Neural crest cell (in vitro differentiated cells): ENCODE measurements at places on chromosomes 7 and 10.

- H3K4me1 ChIP-seq = peaks cover 16% of the 10 kb centered on the region
- H3K36me3 ChIP-seq = peaks cover 13% of the 10 kb centered on the region
- H3K27ac ChIP-seq = no peak overlapping the region
- no peak overlapping the region for H3K4me3 ChIP-seq
These were observed 5.4 kb downstream of the HSPA14 start for GRCh38 chr10:14843327-14843988.

GRCh38 chr10:33129141-33129995, 171.3 kb upstream of the ITGB1 start:
- no peak for DNase-seq
- no peak overlapping the region for H3K27ac ChIP-seq
- H3K27me3 ChIP-seq = no peaks in the 10 kb centered on the region
- H3K36me3 ChIP-seq = no peaks in the 10 kb centered on the region
- H3K4me3 ChIP-seq = no peak overlapping the region

DNA sequence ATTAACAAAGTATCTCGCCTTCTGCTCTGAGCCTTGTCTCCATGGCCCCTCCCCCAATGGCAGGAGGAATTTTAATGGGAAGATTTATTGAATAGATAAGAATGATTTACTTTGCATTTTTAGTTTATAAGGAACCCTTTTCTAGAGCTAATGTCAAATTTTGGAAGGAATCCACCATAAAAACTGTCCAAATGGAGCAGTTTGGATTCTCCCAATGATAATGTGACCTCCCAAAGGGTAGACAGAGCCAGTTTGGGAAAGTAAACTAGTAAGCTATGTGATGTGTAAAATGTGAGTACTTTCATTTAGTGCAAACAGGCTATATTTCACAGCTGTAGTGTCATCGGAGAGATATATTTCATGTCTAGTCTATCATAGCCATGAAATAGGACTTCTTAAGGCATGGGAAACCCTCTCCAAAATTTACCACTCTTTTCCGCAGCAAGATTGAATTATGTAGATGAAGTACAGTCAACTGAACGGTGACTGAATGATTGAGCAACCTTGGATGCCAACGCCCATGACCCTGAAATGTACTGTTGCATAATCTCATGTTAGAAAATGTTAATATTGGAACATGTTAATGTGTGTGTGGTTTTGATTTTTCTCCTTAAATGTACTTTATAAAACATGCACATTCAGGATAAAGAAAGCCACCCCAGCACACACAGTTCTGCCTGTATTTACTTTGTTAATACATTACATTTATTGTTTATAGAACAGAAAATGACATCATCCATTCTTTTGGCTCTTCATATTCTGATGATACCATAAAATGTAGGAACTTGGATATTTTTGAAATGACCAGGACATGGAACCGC, 140.6 kb downstream of the NRP1 start:
- H3K27me3 ChIP-seq = no peaks in the 10 kb centered on the region
- no peak overlapping the region for H3K27ac ChIP-seq
- peaks cover 9% of the 10 kb centered on the region for H3K36me3 ChIP-seq
- peaks cover 65% of the 10 kb centered on the region for H3K4me1 ChIP-seq
- DNase-seq = no peak

DNA sequence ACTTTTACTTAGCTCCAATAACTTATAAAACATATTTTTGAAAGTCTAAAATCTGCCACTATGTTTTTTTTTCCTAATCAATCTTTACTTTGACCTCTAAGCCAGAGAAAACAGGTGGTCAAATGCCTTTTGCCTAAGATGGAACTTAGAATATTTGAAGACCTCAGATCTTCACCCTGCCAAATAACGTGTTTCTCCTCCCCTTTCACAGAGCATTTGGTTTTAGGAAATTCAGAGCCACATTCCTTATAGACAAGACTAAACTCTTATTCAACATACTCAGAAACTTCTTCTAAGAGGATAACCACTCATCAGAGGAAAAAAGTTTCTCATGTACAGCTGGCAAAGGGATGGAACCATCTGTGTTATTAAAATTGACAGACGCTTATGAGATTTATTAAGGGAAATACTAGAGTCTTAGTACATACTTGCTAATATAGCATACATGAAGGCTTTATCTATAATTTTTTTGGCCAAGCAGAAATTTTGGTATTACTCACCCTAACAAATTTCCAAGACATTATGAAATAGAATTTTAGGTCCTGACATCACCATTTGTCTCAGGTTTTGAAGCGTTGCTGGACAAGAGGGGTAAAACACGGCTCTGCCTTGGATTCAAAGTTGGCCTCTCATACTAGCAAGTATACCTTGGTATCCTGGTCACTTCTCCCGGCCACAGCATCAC, 2.6 kb upstream of the EGFR start:
- no peaks in the 10 kb centered on the region for H3K36me3 ChIP-seq
- no peak overlapping the region for H3K4me3 ChIP-seq
- no peaks in the 10 kb centered on the region for H3K4me1 ChIP-seq
- peaks cover 76% of the 10 kb centered on the region for H3K27me3 ChIP-seq
- H3K27ac ChIP-seq = no peak overlapping the region
- no peak for DNase-seq

DNA sequence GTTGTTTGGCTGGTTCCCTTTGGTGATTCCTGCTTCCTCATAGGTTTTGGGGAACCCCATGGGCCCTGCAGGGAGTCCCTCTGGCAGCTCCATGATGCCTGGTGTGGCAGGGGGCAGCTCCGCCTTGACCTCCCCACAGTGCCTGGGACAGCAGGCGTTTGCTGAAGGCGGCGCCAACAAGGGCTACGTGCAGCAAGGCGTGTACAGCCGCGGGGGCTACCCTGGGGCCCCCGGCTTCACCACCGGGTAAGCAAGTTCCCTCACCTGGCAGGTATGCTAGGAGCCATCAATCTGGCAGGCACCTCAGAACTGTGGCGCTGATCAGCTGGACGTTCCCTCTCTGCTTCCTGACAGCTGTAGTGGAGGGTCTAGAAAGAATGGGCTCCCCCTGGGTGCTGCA, 8.3 kb downstream of the ZMIZ2 start:
- no peaks in the 10 kb centered on the region for H3K36me3 ChIP-seq
- no peak overlapping the region for H3K4me3 ChIP-seq

DNA sequence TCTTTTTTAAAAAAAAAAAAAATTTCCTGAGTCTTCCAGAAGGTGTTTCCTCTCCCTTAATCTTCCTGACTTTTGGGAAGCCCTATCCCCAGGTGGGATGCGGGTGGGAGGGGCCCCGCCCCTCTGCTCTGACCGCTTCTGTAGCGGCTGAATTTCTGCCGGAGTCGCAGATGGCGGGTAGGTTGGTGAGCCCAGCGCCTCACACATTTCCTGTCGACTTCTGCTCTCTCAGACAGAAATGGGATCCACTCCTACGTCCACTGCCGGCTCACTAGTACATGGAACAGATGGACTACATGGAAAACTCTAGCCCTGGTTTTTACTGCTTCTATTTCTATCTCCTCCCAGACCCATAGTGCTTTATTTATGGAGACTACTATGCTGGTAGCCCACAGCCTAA, 90.9 kb downstream of the NEUROD6 start:
- no peak overlapping the region for H3K4me3 ChIP-seq
- peaks cover 20% of the 10 kb centered on the region for H3K27me3 ChIP-seq
- H3K36me3 ChIP-seq = no peaks in the 10 kb centered on the region
- no peak for DNase-seq
- no peaks in the 10 kb centered on the region for H3K4me1 ChIP-seq

DNA sequence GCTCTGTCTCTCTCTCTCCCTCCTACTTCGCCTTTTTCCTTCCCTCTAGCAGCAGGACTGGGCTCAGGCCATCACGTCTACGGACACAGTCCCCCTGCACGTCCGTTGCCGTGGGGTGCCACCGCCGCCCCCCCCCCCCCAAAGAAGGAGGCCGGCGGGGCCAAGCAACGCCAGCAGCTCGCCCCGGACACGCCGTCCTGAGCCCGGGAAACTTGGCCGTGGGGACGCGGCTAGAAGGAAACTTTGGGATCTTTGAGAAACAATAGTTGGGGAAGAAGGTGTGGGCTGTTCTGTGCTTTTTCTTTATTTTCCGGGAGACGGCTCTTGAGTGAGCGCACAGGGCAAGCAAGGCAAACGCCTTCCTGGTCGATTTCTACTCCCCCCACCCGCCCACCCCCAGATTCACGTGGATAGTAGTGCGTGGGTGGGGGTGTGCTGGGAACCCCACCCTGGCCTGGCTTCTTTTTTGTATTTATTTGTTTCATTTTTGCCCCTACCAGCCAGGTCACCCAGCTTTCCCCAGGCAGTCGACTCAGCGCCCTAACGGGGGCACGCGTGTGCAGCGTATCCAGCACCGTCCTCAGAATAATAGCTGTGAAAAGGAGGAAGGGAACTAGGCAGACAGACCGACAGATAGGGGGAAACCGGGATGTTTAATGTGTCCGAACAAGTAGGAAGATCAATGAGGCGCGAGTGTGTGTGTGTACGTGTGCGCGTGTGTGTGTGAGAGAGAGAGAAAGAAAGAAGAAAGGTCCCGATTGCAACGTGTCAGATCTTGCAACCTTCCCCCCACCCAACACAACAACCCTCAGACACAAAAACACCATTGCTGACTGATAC, 1.4 kb downstream of the MXI1 start:
- peak overlapping the region; percentile 92 for H3K27ac ChIP-seq
- H3K36me3 ChIP-seq = no peaks in the 10 kb centered on the region
- no peak for DNase-seq
- peak overlapping the region; percentile 98 for H3K4me3 ChIP-seq

DNA sequence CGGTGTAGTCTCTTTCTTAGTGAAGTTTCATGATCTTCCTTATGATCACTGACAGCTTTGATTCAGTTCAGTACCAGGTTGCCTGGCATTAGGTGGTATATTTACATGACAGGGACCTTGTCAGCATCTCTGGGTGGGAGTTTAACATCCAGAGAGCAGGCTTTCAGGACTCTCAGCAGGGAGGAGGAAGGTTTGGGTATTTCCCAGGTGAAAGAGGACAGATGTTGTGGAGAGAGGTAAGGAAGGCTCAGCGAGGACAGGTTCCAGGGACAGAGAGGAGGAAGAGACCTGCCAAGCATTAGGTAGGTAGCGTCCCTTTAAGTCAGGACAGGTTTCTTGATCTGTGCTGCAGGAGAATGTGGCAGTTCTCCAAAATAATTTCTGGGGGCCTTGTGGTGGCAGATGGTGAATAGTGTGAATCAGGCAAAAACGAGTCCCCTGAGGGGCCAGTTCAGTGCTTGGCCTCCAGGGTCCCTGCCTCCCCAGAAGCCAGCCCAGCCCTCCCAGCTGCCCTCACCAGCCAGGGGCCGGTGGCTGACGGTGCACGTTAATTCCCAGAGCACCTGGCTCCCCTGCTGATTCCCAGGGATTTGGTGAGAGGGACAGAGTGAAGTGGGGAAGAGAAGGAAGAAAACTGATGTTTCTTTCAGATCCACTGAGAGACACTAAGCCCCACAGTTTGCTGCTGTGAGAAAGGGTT, 82.0 kb downstream of the VWC2 start:
- no peak for DNase-seq
- no peak overlapping the region for H3K4me3 ChIP-seq
- H3K27ac ChIP-seq = no peak overlapping the region
- H3K27me3 ChIP-seq = no peaks in the 10 kb centered on the region

DNA sequence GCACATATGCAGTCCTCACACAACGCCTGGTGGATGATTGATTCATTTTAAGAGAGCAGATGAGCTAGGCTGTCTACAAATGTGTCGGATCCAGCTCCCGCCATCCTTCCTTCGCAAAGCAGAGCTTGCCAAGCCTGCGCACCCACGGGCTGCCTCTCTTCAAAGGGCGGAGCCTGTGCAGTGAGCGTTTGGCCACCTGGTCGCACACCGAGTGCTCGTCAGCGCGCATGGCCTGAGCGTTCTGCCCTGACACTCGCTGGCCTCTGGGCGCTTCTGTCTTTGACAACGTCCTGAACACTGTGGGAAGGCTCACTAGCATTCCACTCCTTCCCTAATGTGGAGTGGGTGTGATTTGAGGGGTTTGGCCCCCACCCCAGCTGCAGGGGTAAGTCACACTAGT, 47.1 kb upstream of the TMEM72 start:
- H3K4me1 ChIP-seq = peaks cover 35% of the 10 kb centered on the region
- H3K4me3 ChIP-seq = peak overlapping the region; percentile 86
- H3K27me3 ChIP-seq = peaks cover 20% of the 10 kb centered on the region
- peak overlapping the region; percentile 99 for H3K27ac ChIP-seq

DNA sequence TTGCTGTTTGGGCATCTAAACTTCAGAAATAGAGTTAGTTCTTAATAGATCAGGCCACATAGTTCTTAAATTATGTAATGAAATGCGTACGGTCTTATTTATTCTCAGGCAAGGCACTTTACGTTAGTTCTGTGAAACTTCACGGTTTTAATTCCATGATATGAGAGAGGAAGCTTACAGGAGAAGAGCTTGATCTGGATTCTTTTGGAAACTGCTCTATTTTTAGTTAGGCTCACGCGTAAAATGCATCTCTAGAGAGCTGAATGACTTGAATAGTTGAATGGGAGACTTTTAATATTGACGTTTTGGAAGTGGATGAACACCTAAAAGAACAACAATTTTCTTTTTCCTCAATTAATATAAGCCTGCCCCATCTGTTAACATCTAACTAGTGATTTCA, 71.1 kb downstream of the PRKG1 start:
- H3K4me3 ChIP-seq = no peak overlapping the region
- no peaks in the 10 kb centered on the region for H3K36me3 ChIP-seq
- DNase-seq = no peak
- no peaks in the 10 kb centered on the region for H3K27me3 ChIP-seq
- no peak overlapping the region for H3K27ac ChIP-seq

- no peak overlapping the region for H3K4me3 ChIP-seq
- no peak overlapping the region for H3K27ac ChIP-seq
- H3K27me3 ChIP-seq = peaks cover 6% of the 10 kb centered on the region
These were observed 502.4 kb downstream of the GRID1 start for GRCh38 chr10:85864173-85864549.

DNA sequence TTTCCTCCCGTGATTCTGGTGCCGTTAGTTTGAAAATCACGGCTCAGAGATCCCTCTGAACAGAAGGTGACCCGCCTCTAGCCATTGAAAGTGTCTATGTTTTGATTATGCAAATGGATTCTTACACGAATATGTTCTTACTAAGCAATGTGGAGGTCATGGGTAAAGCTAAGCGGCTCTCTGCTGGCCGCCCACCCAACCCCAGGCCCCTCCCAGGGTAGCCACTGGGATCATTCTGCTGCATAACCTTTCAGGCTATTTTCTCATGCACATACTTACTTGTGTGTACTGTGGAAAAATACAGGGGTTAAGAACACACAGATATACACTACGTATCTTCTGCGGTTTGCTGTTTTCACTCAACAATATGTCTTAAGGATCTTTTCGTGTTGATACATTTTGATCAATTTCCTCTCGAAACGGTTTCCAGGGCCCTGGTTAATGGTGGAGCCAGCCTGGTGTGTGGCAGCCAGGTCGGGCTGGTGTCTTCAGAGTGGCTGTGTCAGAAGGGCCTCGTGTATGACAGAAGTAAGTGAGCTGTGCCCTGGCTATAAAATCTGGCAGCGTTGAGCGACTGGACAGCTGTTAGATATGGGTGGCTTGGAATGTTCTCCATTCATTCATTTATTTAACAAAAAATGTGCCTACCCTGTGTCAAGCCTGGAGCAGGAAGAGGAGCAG, 29.9 kb downstream of the ZNF783 start:
- no peaks in the 10 kb centered on the region for H3K27me3 ChIP-seq
- H3K36me3 ChIP-seq = no peaks in the 10 kb centered on the region
- H3K4me3 ChIP-seq = no peak overlapping the region
- H3K27ac ChIP-seq = no peak overlapping the region
